ENCODE measurements at places on chromosomes 2 and 18.
A peak's percentile ranks its signal among the peaks of the same experiment; 100 is the strongest.

- peak; percentile 44 for DNase-seq
Measured at GRCh38 chr2:73359915-73360697, 25.5 kb upstream of the ALMS1 start.

- DNase-seq = no peak
Measured at GRCh38 chr2:105788670-105789290, 44.1 kb downstream of the NCK2 start.

GRCh38 chr2:183995632-183996031 is 602.7 kb upstream of the ZNF804A start:
- no peak for DNase-seq

GRCh38 chr2:98912957-98913915 is 22.8 kb downstream of the CRACDL start:
- no peak for DNase-seq

DNA sequence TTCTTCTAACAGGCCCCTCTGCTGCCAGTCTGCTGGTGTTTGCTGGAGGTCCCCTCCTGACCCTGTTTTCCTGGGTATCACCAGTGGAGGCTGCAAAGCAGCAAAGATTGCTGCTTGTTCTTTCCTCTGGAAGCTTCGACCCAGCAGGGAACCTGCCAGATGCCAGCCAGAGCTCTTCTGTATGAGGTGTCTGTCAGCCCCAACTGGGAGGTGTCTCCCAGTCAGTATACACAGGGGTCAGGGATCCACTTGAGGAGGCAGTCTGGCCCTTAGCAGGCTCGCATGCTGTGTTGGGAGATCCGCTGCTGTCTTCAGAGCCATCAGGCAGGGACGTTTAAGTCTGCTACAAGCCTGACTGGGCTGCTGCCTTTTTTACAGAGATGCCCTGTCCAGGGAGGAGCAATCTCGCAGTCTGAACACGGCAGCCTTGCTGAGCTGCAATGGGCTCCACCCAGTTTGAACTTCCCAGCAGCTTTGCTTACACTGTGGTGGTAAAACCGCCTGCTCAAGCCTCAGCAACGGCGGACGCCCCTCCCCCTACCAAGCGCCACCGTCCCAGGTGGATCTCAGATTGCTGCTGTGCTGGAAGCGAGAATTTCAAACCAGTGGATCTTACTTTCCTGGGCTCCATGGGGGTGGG is 29.9 kb downstream of the CHCHD5 start:
- peak; percentile 18 for DNase-seq

DNA sequence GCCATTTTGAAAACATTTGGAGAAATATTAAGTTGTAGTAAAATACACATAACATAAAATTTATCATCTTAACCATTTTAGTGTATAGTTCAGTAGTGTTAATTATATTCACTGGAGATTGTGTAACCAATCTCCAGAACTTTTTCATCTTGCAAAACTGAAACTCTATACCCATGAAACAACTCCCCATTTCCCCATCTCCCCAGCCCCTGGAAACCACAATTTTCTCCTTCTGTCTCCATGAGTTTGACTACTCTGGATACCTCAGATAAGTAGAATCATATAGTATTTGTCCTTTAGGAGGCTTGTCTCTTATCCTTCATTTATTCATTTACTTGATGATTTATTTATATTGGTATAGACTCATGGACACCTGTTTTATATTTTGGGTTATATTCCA is 392.9 kb downstream of the SETBP1 start:
- no peak for DNase-seq

GRCh38 chr18:78754311-78755043 is 225.1 kb upstream of the SALL3 start:
- no peak for DNase-seq
